Activated naive CD8-positive, alpha-beta T cell treated with anti-CD3 and anti-CD28 coated beads, Interleukin-2, amount 10 ng/mL, durations not matched to agents 7 days and 5 days (primary cell): ENCODE measurements at places on chromosomes 7 and 10.

- DNase-seq, result no peak
Observed at GRCh38 chr10:29105516-29106215, 183.2 kb upstream of the LYZL1 start.

DNA sequence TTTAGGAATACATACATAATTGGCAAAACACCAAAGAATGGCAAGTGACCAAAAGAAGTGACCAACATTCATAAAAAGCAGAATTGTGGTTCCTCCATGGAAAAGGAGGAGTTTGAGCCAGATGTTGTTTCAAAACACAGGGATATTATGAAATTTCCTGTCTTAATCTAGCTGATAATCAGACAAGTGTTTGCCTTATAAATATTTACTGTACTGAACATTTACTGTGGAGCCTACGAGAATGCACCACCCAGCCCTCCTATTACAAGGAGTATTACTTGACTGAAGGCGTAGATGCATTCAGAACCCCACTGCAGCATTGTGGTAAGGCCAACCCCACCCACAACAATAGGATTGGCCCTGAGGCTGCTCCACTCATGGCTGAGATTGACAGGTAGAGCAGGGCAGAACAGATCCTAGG, 118.9 kb downstream of the AKR1D1 start:
- no peak for DNase-seq

DNA sequence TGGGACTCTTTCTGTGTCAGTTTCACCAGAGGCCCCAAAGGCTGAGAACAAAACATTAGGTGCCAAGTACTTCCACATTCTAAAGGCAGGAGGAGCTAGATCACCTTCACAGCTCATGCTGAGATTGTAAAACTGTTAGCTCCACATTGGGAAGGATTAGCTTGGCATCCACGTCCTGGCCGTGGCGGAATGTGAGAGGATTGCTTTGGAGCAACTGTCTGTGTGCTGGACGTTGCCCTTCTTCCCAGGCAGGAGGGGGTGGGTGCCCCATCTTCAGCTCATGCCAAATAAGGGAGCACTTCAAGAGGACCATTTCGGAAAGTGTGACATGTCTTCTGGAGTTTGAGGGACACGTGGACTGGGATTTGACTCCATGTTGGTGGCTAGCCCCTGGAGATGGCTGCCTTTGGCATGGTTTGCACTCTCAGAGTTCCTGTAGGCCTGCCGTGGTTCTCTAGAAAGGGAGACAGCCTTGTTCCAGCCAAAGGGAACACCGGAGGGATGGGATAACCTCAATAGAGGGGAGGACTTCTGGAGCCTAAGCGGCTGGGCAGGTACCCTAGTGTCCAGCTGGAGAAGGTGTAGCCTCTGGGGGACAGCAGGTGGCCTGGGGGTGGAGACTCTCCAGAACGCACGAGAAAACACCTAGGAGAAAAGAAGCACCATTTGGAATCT, 19.9 kb upstream of the FMC1 start:
- no peak for DNase-seq

DNA sequence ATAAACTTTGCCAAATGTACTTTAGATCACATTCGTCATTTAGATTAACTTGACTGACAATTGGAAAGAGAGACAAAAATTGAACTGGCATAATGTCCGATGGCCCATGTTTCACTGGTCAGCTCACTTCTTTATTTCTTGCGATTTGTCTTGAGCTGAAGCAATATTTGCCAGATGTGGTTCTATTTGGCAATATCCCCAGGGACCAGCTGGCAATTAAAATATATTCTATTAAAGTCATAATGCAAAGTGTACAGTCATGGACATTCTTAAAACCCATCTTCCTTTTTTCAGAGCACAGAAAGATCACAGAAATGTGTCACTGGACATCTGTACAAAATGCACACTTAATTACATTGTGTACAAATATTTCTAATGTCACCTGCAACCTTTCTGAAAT, 26.3 kb downstream of the NEBL start:
- DNase-seq, result no peak

GRCh38 chr7:100215895-100216294, 3.9 kb upstream of the PVRIG start:
- DNase-seq, result no peak
